ENCODE measurements at places on chromosomes 1 and 21.
A peak's percentile ranks its signal among the peaks of the same experiment; 100 is the strongest.

DNA sequence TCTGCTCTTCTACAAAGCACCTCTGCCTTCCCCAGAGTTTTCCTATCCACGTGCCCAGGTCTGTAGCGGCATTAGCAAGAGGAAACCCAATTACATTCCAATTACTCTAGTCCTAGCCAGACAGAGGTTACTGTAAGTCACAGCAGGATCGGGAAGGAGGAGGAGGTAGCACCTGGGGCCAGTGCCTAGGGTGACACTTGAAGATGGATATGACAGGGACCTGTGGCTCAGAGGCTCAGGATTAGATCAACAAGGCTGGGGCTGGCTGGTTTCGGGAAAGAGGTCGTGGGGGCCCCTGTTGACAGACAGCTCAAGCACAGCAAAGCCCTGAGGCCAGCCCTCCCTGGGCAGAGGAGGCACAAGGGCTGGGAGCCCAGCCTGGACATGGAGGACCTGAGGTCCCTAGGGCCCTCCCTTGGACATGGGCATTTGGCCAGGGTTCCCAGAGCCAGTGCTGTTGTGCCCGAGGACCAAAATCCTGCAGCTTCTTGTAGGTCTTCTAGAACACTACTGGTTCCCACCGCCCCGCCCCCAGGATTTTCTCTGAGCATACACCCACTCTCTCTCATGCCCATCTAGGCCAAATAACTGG, 3.0 kb upstream of the HCRTR1 start:
- DNase-seq = no peak

GRCh38 chr1:244863491-244864252, 671 bp downstream of the HNRNPU start:
- no peak for DNase-seq

GRCh38 chr1:67560580-67561255, 124.3 kb upstream of the GADD45A start:
- no peak for DNase-seq

GRCh38 chr1:9406111-9406510, 113.4 kb downstream of the SPSB1 start:
- peak; percentile 24 for DNase-seq

GRCh38 chr1:244730153-244730933, 77.4 kb downstream of the DESI2 start:
- DNase-seq = peak; percentile 67

- no peak for DNase-seq
These were observed 77.0 kb upstream of the IFNAR2 start for GRCh38 chr21:33152732-33153130.

DNA sequence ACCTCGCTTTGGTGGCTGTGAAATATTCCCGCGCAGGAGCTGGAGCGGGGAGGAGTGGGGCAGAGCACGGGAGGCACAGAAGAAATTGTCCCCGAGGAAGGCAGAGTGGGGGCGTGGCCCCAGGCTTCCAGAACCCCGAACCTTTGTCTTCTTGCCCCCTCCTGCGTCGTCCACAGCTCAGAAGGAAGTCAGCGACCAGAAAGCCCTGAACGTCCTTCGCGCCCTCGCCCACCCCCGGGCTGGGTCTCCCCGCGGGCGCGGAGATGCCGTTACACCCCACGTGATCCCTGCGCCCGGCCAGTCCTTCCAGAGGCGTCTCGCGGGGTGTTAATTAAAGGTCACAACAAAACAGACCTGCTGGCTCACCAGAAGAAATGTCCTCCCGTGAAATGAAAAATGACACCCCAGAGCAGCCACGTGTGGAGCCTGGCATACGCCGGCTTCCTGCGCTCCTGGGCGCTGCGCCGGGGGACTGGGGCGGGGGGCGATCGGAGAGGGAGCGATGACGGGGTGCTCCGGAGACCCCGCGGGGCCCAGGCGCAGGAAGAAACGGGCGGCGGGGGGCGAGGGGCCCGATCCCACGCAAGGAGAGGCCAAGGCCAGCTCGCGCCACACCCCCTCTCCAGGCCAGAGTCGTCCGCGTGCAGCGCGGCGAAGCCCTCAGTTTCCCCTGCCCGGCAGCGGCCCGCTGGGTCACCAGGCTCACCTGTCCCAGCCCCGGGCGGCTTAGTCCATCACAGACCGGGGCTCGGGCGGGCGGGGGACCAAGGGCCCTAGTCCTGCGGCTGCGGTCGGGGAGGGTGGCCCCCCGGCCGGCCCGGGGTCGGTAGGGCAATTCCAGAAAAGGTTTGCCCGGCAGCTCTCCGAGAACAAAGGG, 995 bp upstream of the KIF26B start:
- DNase-seq = peak; percentile 72

GRCh38 chr1:71693581-71693980, 588.8 kb downstream of the NEGR1 start:
- no peak for DNase-seq

GRCh38 chr1:90391126-90391525, 326.0 kb downstream of the BARHL2 start:
- DNase-seq = no peak

DNA sequence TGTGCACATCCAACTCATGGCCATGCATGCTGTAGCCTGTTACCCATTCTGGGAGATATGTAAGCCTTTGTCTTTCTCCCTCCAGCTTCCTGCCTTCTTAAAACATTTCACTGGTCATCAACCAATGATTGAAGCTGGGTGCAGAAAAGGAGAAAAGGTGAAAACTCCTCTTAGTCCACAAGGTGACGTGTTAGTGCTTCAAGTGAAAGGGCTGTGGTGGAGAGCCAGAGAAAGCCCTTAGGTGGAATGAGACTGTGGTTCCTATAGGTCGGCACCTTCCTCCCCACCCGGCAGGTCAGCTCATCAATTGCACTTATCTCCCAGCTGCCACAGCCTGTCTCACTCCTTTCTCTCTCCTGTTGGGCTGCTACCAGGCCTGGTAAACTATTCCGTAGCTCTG, 30.4 kb downstream of the ERG start:
- no peak for DNase-seq

- no peak for DNase-seq
These were observed 17.4 kb downstream of the FMO1 start for GRCh38 chr1:171265686-171266085.

DNA sequence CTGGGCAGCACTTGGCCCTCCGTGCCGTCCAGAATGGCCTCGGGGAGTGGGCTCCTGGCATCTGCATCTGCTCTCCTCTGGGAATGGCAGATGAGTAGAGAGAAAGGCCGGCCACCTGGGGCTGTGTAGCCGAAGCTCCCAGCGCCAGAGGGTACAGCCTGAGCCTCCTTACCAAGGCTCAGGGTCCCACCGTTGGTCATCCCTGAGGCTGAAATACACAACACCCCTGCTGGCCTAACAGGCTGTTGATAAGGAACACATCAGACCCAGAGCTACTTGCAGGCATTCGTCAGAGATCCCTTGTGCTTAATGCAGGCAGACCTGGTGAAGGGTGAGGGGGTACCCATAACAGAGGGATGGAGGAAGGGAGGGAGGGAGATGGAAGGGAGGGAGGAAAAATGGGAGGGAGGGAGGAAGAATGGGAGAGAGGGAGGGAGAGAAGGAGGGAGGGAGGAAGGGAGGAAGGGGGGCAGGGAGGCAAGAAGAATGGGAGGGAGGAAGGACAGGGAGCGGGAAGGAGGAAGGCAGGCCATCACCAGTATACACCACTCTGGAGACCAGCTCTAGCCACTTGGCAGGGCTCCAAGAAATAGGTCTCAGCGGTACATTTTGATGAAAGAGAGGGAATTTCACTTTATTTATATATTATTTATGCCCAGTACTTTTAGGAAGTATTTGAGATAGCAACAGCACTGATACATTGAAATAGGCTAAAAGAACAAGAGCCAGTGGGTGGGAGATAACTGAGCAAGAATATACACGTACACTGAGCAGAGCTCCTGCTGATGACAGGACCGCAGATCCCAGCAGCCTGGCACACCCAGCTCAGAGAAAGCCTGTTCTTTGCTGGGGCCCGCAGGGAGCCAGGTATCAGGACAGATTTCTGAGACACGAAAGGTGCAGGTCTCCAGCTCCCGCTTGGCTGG, 315.0 kb upstream of the VAMP3 start:
- DNase-seq = peak; percentile 50

- no peak for DNase-seq
These were observed 180.4 kb downstream of the NTMT2 start for GRCh38 chr1:170326186-170326585.

DNA sequence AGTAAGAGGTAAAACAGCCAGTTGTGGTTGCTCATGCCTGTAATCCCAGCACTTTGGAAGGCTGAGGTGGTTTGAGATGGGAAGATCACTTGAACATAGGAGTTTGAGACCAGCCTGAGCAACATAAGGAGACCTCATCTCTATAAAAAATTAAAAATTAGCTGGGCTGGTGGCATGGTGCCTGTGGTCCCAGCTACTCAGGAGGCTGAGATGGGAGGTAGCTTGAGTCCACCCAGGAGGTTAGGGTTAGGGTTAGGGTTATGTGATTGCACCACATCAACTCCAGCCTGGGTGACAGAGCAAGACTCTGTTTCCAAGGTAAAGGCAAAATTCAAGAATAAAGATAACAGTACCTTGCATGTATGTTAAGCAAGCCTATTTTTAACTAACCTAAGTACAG, 3.5 kb downstream of the SAMSN1 start:
- no peak for DNase-seq

GRCh38 chr1:207221934-207222351, 99.5 kb upstream of the CD55 start:
- no peak for DNase-seq

DNA sequence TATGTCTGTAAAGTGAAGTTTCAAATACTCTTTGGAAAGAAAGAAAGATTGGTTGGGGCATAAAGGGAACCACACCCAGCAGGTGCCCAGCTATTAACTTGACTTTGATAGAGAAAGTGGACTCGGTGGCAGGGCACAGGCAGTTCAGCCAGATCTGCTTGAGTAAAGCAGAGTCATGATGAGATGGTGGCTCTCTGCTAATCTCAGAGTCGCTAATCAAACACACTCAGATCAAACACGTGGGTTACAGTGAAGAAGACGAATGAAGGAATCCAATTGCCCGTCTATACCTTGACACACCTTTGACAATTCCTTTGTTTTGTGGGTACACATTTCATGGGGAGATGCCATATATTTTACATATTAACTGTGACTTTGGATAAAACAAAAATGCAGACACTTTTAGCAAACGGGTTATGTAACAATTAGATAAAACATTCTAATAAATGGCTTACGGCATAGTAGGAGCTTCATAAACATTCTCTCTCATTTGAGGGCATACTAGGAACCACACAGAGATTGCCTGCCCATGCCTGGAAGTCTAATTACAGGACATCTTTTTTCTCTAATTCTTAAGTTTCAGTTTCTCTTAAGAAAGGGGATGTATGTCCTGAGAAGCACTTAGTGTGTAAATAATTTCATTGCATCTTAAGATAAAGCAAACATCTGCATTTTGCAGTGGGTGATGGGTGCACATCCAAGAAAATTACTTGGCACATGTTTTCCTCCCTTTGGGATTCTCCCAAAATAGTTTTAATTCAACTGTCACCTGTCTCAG, 7.2 kb downstream of the CBR1 start:
- no peak for DNase-seq

DNA sequence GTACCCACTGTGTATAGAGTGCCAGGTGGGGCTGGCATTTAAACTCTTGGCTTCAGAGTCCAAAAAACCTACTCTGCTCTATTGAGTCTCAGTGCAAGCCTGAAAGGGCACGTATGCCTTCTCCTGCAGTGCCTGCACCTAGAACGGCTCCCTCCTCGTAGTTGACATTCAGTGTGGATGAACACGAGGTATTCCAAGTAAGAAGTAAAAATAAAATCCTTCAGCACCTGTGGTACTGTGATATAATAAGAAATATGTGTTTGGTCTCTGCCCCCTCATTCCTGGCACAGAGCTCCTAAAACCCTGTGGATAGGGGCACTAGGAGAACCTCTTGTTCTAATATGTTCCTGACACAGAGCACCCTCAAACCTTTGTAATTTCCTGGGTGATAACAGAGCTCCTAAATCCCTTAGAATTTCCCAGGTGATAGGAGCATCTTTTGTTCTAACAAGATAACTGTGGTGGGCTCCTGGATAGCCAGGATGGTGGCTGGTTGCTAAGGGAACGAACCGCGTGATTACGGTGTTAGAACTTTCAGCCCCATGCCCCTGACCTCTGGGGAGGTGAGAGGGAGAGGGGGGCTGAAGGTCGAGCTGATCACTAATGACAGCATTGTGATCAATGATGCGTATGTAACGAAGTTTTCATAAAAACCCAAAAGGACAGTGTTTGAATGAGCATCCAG, 16.8 kb downstream of the UCK2 start:
- no peak for DNase-seq

DNA sequence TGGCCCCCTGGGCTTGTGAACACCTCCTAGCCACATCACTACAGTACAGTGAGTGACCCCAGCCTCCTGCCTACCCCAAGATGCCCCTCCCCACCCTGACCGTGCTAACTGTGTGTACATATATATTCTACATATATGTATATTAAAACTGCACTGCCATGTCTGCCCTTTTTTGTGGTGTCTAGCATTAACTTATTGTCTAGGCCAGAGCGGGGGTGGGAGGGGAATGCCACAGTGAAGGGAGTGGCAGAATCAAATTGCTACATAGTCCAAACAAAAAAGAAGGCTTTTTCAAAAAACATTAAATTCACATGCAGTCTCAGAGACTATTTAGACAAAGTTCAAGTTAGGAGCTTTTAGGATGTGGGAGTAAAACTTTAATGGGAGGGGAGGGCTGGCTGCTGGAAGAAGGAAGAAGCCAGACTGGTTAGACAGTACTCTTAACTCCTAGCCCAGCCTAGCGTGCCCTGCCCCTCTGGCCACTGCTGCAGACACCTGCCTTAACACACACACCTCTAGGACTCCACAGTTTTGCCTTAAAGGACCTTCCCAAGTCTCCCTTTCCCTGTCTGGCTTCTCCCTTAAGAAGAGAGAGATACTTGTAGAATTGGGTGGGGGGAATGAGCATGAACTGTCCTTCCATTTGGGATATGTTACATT, 9.4 kb downstream of the PEA15 start:
- DNase-seq = no peak

GRCh38 chr1:226453015-226453704, 45.3 kb upstream of the PARP1 start:
- no peak for DNase-seq

DNA sequence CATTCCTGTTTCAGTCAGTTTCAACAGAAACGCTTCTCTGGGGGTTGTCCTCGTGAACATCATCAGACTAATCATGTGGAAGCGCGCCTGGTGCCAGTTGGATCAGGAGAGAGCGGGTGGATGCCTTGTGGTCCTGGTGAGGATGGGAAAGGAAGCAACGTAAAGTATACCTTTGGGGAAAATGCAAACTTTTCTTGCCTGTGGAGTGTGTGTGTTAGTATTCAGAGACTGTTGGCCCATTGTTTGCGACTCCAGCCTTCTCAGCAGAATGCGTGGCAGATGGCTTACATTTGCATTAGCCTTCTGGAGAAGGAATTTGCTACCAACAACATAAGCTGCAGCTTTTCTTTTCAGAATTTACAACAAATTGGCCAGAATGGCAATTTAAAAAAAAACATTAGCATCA, 173.9 kb downstream of the RWDD3 start:
- DNase-seq = no peak

DNA sequence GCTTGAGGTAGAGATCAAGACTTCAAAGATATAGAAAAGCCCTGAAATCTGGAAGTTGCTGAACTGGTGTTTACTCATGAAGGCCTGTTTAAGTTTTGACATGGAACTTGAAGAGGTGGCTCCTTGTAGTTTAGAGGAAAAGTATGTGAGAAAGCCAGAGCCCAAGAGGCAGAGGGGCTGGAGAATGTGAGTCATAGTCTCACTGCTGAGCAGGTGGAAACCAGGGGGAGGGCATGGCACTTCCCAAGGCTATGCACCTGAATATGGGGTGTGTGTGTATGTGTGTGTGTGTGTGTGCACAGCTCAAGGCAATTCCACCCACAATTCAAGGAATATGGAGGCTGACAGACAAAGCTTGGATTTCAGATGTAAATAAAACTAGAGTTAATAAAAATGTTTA, 46.8 kb upstream of the C1orf198 start:
- DNase-seq = no peak

GRCh38 chr21:42447732-42448131, 44.0 kb downstream of the UBASH3A start:
- DNase-seq = no peak
